ENCODE measurements at places on chromosomes 11 and 22.

DNA sequence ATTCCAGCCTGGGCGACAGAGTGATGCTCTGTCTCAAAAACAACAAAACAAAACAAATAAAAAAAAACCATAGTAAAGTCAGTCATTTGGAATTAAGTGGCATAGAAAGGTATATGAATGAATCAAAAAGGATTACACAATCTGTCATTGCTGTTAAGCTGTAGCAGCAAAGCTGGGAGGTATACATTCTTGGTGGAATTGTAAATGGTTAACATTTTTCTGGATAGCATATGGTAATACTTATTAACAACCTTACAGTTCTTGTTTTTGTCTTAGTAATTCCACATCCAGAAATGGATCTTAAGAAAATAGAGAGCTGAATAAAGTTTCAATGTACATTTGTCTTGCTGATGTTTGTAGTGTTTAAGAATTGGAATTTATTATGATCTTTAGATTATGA, 30.0 kb downstream of the DDX10 start:
- DNase-seq = no peak

GRCh38 chr11:59878575-59878974, at the start of gene OOSP3:
TSS of gene OOSP3 (plus strand) at chr11:59878782. CDS start at chr11:59878809, 27 bp downstream.
- DNase-seq = no peak

DNA sequence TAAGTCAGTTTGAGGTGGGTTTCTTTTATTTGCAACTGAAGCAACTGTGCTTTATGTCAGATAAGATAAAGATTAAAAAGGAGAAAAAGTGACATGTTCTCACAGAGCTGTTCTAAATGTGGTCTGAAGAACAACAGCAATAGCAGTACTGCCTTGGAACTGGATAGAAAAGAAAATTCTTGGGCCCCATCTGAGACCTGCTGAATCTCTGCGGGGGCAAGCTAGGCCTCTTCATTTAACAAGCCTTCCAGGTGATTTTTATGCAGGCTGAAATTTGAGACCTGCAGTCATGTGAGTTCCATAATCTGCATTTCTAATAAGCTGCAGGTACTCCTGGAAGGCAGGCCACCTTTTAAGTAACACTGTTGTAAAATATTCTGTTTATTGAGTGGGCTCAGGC, 91.4 kb upstream of the CTSC start:
- no peak for DNase-seq

GRCh38 chr22:50548921-50549790, 3.5 kb downstream of the KLHDC7B start:
- DNase-seq = no peak

DNA sequence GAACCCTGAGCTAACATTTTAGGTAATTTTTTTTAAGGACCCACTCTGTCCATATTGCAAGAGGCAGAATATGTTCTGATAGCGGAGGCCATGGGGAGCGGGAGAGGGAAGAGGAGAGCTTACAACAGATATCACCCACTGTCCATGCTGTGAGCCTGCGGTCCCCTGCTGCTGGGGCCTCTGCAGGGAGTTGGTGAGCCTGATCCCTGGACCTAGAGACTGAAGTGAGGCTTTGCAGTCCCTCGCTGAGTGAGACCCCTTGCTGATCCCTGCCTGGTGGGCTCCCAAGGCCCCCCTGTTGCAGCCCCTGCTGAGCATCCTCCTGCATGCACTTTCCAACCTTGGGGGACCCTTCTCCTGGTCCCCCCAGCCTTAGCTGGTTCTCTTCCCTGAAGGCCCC, 12.5 kb downstream of the MIF start:
- no peak for DNase-seq

GRCh38 chr22:35795476-35795875, 77.8 kb downstream of the APOL5 start:
- no peak for DNase-seq

DNA sequence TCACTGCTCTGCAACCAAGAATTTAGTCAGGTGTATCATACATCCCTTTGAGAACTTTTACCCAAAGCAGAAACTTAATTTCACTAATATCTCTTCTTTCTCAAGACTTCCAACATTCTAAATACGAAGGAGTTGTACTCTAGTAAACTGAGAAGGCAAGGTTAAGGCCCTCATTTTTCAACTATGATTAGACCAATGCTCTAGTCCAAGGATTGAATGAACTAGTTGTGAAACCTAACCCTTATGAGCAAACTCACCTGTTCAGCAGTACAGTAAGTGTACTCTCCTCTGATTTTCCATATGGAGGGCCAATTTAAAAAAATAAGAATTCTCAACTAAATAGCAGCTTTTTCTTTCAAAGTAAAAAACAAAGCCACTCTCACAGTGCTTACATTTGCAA, 180.0 kb upstream of the C11orf58 start:
- no peak for DNase-seq

DNA sequence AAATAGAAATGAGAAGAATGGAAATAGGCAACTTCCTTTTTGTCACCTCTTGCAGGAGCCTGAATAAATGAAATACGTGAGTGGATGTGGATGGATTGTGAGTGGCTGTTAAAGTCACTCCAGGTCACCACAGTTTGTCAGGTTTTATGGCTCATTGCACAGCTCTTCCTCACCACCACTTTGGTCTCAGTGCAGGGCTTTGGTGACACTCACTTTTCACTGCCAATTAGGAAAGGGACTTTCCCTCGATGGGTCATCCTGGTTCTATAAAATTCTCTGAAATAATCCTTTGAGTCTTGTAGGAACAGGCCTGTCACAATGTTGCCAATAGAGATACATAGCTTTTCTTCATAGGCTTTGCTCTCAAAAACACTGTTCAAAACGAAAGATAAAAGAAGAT, 172.4 kb upstream of the C11orf87 start:
- no peak for DNase-seq

GRCh38 chr11:2410616-2411015, 10.1 kb downstream of the TSSC4 start:
- no peak for DNase-seq

All from HS-27A (cell line).